ENCODE measurements at places on chromosomes 2 and 18.
A peak's percentile ranks its signal among the peaks of the same experiment; 100 is the strongest.

GRCh38 chr2:176114120-176114929 lies 2.3 kb upstream of the HOXD10 start:
- DNase-seq: no peak

- DNase-seq: no peak
These were observed 180.9 kb downstream of the PDE1A start for GRCh38 chr2:182245963-182246362.

DNA sequence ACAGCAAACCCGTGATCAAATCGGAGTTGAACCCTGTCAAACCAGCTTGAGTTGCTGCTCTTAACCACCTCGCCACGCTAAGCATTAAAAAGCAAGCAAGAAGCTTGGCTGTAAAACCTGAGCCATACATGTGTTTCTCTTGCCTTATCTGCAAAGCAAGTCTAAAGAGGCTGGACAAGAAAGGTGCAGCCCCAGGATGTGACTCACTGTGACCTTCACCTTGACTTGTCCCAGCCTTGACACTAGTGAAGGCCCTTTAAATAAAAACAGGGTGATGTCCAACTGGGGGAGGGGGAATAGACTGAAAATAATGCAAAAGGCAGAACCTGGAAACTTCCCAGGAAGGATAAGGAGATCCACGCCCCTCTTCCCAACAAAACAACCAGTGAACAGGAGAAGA lies 127.6 kb upstream of the NPAS2 start:
- no peak for DNase-seq

- DNase-seq: no peak
These were observed 106.7 kb upstream of the YPEL5 start for GRCh38 chr2:30040147-30040546.

DNA sequence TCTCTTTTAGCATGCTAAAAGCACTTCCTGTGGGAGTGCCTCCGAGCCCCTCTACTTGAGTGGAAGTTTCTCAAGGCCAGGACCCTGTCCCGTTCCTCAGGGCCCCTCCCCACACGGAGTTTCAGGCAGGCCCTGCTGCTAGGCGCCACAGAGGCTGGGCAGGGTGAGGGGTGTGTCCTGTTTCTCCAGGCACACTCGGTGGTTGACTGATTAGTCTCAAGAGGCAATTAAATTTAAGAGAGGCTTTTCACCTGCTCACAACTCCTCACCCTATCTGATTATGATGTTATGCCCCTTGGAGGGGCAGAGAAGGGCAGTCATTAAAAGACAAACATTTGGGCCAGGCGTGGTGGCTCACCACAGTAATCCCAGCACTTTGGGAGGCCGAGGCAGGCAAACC lies 160.8 kb upstream of the HAAO start:
- DNase-seq: peak; percentile 57

- DNase-seq: no peak
These were observed 215.5 kb downstream of the CYP26B1 start for GRCh38 chr2:71932037-71932779.

DNA sequence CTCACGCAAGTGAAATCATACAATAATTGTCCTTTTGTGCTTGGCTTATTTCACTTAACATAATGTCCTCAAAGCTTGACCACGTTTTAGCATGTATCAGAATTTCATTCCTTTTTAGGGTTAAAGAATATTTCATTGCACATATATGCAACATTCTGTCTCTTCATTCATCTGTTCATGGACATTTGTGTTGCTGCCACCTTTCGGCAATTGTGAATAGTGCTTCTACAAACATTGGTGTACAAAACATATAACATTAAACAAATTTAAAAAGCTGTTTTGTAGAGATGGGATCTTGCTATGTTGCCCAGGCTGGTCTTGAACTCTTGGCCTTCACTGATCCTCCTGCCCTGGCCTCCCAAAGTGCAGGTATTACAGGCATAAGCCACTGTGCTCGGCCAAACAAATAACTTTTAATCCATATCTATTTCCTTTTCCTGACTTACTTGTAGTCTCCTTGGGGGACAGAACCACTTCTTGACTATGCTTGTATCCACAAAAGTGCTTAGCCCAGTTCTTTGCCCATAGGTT lies 209.3 kb downstream of the SLC4A3 start:
- DNase-seq: no peak

GRCh38 chr2:207129821-207130220 lies 35.9 kb downstream of the KLF7 start:
- no peak for DNase-seq

DNA sequence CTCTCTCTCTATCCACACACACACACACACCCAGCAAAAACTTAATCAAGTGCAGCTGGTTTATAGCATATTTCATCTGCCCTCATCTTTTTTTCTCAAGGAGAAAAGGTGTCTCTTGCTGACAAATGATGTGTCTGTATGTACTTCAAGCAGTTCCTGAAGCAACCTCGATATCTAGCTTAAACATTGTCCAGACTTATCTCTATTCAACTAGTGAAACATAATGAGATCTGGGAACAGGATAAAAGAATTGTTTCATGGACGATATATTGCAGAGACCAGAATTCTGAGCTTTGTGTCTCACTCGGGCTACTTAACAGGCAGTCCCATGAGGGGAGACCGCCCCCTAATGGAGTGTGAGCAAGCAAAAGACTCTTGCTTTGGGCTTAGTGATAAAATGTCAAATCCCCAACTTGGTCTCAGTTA lies 929.2 kb upstream of the SOX11 start:
- DNase-seq: peak; percentile 46

DNA sequence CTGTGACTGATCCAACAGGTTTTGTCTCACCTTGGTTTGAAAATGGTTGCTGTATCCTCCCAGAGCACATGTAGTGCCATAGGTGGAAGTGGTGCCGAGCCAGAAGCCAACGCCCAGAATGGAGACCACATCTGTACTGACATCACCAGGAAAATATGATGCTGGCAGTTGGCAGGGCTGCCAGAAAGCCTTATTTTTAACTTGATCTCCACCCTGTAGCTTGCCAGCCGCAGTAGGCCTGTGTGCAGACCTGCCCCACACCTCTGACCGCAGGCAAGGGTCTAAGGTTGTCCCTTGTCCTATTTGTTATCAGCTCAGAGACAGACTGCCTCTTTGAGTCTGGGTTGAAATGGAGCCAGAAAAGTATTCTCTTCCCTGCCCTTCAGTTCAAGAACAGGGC lies 123.5 kb upstream of the EML6 start:
- no peak for DNase-seq

DNA sequence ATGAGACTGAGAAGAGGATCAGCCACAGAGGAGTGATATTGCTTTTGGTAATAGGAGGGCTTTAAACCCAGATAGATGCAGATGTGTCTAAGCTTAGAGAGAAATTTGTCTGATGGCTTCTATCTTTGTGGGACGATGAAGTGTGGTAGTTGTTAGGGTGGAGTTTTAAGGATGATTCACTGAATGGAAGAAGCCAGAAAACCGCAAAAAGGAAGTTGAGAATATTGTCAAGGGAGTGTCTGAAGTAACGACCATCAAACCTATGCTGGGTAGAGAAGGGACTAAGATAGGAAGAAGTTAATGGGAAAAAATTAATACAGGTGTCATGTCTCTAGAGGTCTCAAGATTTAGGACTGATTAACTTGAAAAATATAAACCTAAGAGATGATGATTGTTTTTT lies 195.6 kb upstream of the MC4R start:
- no peak for DNase-seq

GRCh38 chr2:70534183-70534836 lies 19.3 kb downstream of the TGFA start:
- DNase-seq: no peak

GRCh38 chr18:46265196-46266156 lies 161.3 kb downstream of the HAUS1 start:
- DNase-seq: no peak

DNA sequence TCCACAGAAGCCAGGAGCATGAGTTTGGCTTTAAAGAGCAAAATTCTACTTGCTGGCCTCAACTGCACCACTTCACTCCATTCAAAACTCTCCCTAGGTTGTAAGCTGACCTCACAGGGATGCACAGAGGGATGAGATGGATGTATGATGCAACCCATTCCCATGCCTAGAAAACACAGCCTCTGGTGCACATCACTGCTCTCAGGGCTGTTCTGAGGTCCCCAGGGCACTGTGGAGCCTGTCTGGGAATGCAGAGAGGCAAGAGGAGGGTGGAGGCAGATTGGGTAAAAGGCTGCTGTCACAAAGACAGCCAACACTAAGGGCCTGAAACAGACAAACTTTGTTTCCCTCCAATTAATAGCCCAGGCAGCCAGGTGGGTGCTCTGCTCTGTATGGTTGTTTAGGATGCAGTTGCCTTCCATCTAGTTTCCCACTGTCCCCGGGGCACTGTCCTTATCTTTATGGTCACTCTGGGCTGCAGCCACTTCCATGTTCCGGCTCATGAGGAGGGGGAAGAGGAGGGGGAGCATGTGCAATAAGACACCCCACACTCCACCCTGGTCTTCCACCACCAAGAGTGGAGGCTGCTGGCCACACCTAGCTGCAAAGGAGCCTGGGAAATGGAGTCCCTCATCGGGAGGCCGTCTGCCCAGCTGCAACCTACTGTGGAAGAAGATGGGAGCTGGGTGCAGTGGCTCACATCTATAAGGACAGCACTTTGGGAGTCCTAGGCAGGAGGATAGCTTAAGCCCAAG lies 7.0 kb downstream of the GPR45 start:
- DNase-seq: no peak

GRCh38 chr2:49403637-49404036 lies 249.3 kb upstream of the FSHR start:
- DNase-seq: no peak

DNA sequence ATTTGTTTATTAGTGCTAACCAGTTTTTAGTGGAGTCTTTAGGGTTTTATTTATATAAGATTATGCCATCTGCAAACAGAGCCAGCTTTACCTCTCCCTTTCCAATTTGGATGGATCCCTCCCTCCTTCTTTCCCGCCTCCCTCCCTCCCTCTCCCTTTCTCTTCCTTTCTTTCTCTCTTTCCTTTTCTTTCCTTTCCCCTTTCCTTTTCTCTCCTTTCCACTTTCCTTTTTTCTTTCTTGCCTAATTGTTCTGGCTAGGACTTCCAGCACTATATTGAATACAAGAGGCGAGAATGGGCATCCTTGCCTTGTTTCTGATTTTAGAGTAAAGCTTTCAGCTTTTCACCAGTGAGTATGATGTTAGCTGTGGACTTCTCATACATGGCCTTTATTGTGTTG lies 24.1 kb downstream of the COLEC11 start:
- no peak for DNase-seq

DNA sequence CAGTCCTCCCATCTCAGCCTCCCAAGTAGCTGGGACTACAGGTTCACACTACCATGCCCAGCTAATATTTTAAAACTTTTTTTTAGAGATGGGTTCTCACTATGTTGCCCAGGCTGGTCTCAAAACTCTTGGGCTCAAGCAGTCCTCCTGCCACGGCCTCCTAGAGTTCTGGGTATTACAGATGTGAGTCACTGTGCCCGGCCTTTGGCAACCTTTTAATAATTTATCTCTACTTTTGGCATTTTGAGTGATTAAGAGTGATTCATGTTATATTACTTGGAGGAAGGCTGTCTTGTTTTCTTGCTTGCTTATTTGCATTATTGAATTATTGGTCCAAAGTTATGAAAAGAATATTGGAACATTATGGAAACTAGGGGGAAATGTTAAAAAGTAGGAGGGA lies 24.3 kb downstream of the NCOA1 start:
- no peak for DNase-seq

DNA sequence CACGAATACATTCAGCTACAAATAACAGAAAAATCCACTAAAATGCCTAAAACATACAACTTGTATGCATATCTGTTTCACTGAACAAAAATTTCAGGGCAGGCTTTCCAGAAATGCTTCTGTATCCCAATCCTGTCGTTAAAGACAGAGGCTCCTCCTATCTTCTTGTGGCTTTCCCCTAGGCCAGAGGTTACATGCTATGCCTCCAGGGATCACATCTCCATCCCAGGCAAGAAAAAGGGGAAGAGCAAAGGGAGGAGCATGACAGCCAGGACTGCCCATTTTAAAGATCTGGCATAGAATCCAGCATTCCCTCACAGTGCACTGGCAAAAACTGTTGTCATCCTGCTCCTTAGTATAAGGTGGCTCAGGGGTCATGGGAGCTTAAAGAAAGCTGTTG lies 268.7 kb upstream of the SETBP1 start:
- DNase-seq: no peak

DNA sequence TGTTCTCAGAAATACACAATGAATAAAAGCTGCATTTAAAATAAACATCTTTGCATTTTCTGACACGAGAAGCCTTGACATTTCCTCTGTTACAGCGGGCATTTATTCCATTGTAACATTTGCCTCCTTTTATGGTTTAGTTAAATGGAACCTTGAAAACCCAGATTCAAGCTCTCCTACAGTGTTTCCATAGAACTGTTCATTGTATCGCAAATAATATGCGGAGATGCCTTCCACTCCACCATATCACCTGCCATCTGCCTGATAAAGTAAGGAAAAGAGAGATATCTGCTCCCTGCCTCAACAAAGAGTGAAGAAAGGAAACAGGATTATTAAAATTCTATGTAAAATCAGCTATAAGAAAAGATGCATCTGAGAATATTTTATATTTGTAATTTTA lies 69.8 kb downstream of the CDH19 start:
- no peak for DNase-seq

- DNase-seq: no peak
These were observed 102.1 kb upstream of the NEDD4L start for GRCh38 chr18:57941841-57942489.

DNA sequence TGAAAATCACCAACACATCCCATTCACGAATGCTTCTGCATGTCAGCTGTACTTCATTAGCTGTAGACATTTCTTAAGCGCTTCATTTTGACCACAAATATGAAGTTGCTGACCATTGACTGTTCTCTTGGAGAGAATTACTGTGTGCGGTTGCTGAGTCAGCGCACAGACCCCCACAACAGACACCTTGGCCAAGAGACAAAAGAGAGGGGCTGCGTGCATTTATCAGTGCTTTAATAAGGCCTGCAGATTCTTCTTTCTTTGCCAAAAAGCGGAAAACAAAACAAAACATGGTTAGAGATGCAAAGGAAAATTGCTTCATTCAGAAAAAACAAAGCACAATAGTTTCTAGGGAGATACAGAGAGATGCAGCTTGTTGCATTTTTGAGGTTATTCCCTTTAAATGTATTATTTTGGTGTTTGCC lies 174.7 kb downstream of the ACKR3 start:
- no peak for DNase-seq

DNA sequence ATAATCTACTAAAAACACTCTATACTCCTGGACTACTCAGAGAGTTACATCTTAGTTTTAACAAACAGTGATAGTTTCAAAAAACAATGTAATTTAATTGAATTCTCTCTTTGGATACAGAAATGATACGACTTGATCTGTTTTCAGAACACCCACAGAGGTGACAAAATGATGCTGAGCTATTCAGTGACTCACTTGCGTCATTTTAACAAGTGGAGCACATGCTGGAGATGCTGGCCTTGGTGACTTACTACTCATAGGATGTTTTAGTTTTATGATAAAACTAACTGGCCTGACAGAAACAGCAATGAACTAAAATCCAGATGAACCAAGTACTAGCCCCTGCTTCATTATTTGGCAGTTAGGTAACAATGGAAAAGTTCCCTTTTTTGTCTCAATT lies 101.3 kb upstream of the ITGB6 start:
- DNase-seq: no peak

GRCh38 chr2:126482582-126483464 lies 173.1 kb upstream of the GYPC start:
- DNase-seq: no peak

- DNase-seq: no peak
These were observed 63.4 kb upstream of the ARHGAP28 start for GRCh38 chr18:6666012-6666685.

GRCh38 chr2:211380041-211380440 lies 823.6 kb downstream of the CPS1 start:
- DNase-seq: no peak

- no peak for DNase-seq
These were observed 224.8 kb upstream of the NRXN1 start for GRCh38 chr2:51256736-51257135.

Data from NCI-H187 (cell line).